T-helper 1 cell (primary cell): ENCODE measurements at places on chromosomes 6 and 20.

DNA sequence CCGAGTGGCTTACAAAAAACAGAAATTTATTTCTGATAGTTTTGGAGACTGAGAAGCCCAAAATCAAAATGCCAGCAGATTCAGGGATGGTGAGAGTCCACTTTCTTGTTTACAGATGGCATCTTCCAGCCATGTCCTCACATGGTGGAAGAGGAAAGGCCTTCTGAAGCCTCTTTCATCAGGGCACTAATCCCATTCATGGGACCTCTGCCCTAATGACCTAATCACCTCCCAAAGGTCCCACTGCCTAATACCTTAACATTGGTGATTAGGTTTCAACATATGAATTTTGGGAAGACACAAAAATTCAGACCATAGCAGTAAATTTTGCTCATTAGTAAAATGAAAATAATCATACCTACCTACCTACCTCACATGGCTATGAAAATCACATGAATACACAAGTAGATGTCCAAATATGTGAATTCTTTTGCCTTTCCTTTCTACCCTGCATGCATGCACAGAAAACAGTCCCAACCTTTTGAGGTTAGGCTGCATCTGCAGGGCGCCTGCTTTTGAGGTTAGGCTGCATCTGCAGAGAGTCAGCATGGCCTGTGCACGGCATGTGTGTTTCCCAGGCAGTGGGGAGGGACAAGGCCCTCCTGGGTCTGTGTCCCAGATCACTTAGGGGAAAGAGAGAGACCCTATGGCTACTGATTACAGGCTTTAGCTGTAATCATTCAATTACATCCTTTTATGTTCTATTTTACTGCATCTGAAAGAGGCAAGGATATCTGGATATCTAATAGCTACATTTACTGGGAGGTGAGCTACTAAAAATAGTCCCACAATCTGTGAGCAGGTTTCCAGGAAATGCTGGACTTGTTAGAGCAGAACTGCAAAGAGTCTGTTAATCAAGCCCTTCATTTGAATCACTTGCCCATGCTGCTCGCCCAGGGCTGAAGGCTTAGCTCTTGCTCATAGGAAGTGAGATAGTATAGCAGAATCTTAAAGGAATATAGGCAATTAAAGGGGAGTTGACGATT, 497.7 kb upstream of the MARCKS start:
- DNase-seq: no peak

GRCh38 chr6:35922139-35922554, 1.2 kb upstream of the SRPK1 start:
- no peak for DNase-seq

GRCh38 chr6:11727346-11727997, 51.1 kb downstream of the ADTRP start:
- no peak for DNase-seq

GRCh38 chr20:15627501-15627903, 945.7 kb downstream of the KIF16B start:
- DNase-seq: no peak

GRCh38 chr6:30263734-30264133, 50.5 kb upstream of the TRIM26 start:
- no peak for DNase-seq

DNA sequence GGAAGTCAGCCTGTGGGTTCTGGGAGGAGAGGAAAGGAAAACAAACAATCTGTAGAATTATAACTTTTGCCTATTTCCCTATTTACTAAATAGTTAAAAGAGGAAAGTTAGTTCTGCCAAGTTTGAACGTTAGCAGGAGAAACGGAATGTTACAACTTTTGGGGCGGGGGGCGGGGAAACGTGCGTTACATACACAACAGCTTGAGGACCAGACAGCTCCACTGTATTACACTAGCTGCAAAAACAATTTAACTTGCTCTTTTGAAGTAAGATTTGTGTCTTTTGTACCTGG, 498 bp upstream of the PRDM1 start:
- no peak for DNase-seq

GRCh38 chr6:164398647-164399046, 910.8 kb downstream of the C6orf118 start:
- DNase-seq: no peak

DNA sequence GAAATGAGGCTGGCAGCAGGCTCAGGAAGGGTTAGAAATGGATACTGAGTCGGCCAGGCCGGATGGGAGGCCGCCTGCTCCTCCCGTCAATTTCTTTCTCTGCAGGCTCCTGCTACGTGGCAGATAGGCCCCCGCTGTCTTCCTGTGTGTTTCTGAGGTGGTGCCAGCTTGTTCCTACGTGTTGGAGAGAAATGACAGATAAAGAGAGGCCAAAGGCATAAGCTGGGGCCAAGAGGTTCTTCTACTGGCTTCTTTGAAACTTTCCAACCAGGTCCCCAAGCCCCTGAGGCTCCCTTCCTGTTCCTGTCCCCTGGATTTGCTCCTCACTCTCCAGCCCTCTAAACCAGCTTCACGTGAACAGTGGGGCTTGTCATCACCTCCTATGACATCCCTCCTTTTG, 76.8 kb downstream of the TCP11 start:
- no peak for DNase-seq

DNA sequence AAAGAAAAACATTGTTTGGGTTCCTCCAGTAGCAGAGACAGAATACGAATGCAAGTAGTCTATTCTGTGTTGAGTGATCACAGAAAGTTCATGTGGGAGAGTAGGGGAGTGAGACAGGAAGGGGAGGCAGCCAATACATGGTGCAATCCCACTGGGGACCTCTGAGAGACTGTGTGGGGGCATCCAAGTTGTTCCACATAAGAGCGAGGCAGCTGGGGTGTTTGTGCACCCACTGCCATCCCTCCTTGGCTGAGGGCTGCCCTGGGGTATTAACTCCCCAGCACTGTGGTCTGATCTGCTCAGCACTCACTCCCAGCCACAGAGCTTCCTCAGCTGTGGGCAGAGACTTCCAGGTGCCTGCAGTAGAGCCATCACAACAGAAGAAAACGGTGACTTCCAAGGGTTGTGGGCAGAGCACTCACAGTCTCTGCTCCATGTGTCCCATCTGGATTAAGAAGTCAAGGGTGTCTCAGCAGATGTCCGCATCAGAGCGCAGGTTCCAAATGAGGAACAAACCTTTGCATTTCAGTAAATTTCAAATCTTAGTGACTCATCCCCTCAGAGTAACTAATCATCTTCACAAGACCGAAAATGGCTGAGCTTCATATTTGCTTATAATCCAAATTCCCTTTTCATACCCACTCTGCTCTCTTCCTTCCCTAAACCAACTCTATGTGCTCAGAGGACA, 101.9 kb upstream of the NAA20 start:
- DNase-seq: no peak

- DNase-seq: no peak
Measured at GRCh38 chr6:166779381-166779780, 152.3 kb upstream of the RPS6KA2 start.

- DNase-seq: no peak
Measured at GRCh38 chr6:167855825-167856425, 29.2 kb downstream of the AFDN start.

DNA sequence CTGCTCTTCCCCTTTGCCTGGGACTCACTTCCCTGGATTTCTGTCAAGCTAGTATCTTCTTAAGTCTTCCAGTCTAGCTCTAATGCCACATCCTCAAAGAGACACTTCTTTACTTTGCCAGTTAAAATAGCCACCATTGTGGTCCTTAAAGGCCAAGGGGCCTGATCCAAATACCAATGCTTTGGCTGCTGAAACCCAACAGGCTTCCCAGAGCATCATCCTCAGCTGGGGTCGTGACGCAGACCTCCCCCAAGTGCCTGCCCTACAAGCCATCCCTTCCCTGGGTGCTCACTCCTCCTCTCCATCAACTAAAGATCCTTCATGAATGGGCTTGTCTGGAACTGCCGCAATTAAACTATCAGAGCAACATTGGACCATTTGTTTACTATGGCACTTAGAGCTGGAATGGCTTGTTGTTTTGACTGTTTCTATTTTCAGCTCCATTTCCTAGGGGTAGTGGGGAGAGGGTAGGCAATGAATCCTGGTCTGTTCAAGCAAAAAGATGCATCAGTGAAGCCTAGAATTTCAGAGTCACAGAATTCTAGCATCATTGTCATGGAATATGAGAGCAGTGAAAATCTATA, 79.6 kb upstream of the SIRPA start:
- DNase-seq: no peak

DNA sequence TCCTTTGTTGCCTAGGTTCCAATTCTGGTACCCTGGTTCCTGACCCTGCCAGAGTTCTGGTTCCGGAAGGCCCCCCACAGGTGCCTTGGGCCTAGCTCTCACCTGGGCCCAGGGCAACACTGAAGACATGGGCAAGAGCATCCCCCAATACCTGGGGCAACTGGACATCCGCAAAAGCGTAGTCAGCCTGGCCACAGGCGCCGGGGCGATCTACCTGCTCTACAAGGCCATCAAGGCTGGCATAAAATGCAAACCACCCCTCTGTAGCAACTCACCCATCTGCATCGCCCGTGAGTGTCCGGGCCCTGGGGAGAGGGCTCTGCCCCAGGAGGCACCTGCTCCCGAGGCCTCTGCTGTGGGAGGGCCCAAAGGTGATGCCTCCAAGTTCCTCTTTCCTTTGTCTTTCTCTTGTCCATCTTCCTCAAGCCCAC, at the start of gene ARMC12:
TSS of gene ARMC12 (plus strand) at position 51 of the 431 bp plus-strand sequence. CDS start at position 128, 77 bp downstream.
- no peak for DNase-seq

DNA sequence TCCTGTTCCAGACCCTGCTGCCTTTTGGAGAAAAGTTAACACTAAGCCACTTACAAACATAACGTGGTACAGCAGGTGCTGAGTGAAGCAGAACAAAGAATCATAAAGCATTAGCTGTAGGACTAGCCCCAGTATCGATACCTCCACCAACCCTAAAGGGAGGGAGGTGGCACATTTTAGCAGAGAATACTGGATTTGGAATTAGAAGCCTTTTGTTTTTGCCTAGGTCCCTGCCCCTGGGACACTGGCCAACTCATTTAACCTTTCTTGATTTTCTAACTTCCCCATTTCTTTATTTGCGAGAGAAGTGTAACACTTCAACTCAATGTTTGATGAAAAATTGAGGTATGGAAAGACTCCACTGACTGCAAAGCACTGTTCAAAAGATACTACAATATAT, 93.5 kb downstream of the B3GAT2 start:
- DNase-seq: no peak

- no peak for DNase-seq
Measured at GRCh38 chr6:137036566-137037300, 8.0 kb downstream of the IL20RA start.

DNA sequence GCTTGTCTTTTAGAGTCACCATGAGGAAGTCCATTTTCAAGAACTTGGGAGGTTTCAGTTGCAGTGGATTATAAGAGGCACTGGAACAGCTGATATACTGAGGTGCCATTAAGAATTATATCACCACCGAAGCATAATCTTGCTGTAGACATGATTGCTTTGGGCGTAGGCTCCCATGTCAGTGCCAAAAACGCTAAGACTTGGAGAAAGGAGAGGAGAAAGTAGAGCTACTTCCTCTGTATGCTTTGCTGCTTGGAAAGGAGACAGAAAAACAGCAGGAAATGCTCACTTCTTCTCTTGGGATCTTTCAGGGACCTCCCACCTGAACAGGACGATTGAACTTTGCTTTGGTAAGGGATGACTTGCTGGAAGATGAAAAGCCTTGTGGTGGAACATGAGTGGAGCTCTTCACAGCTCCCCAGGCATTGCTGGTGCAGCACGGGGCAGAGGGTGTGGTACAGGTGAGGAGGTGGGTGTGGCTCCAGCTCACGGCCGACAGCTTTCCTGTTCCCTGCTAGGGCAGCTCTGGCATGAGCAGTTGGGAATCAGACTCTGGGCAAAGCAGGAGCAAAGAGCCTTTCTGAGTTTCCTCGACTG, 190.4 kb upstream of the JAG1 start:
- DNase-seq: no peak

GRCh38 chr6:139547122-139547776, 172.8 kb upstream of the CITED2 start:
- no peak for DNase-seq

DNA sequence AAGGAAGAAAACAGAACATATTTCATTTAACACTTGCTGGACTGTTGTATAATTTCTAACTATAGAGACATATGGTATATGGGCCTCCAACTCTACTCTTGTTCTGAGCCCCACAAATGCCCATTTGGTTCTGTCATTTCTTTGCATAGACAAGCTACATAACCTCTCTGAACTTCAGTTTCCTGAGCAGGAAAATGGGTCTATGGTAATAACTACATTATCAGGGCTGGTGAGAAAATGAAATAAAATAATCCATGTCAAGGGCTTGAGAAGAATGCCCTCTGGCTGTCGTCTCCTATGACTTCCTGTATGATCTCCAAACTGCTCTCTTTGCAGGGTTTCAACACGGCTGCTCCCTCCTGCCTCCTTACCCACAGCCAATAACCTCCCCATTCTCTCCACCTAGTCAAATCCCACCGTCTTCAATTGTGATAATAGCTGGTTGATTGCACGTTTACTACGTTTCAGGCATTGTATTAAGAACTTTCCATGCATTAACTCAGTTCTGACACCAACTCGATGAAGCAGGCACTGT, 12.0 kb downstream of the ZCCHC3 start:
- no peak for DNase-seq

DNA sequence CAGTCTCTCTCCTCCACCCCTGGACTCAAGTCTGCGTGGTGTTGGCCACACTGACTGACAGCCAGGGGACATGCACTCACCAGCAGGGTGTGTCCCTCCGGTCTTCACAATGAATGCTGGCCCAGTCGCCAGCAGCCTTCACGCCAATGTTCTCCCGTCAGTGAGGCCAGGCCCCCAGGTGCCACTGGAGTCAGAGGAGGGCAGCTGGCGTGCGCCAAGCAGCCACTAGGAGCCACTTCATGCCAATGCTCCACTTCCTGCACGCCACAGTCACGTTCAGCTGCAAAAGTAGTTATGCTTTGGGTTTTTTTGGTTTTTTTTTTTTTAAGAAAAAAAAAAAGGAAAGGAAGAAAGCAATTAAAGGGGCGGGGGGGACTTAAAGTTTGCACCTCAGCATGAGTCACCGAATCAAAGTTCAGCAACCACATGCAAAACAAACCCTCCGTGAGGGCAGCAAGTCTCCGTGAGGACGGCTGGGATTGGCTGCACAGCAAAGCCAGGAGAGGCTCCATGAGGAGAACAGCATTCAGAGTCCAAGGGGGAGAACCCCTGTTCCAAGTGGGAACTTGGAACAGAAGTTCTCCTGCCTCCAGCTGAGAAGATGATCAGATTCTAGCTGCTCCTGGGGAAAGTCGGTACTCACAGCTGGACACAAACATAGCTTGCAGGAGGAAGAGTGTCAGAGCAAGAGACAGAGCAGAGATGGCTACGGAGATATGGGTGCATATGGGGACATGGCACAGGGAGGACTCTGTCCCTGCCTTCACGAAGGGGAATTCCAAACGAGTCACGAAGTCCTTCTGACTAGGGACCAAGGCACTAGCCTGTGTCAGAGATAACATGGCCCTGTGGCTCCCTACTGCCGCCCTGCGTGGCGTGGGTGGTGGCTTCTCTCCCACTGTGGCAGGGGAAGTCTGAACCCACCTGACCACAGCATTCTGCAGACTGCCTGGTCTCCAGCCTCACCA, at the start of gene ZC3H12D:
TSS of gene ZC3H12D (minus strand) at position 282 of the 968 bp plus-strand sequence. CDS start 10,471 bp downstream, outside the sequence.
- DNase-seq: peak; percentile 78
